Kasumi-1 (cell line): ENCODE measurements at places on chromosomes 11 and 22.

DNA sequence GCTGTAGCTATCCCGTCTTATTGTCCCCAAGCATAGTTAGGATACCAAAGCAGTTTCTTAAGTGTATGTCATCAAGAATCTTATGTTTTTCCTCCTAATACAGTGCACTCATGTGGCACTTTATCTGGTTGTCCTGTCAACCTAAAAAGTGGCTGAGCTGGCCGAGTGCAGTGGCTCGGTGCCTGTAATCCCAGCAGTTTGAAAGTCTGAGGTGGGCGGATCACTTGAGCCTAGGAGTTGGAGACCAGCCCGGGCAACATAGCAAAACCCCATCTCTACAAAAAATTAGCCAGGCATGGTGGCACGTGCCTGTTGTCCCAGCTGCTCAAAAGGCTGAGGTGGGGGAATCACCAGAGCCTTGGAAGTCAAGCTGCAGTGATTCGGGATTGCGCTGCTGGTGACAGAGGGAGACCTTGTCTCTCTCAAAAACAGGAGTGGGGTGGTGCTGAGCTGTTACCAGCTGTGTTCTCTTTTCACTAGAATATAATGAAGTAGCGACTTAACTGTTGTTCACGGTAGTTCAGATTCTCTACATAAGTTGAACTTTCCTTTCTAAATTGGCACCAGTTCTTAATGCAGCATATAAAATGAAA, 48.1 kb downstream of the EP300 start:
- DNase-seq, result no peak

- peak; percentile 14 for DNase-seq
Measured at GRCh38 chr11:1202154-1202775, 20.6 kb upstream of the MUC5B start.

DNA sequence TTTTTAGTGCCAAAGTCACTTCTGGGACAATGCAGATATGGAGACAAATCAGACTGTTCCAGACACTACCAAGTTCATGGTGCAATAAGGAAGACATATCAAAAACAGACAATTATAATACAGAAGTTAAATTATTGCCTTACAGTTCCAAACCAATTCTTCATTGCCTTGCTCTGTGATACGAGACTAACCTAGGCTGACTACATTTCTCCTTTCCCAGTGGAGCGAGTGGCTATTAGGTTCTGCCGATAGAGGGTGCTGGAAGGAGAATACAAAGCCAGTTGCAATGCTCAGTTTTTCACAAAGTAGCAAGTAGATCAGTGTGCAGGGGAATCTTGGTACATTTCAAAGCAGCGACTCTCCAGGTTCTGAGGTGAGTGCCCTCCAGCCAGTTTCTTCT, 67.8 kb downstream of the FAM168A start:
- no peak for DNase-seq

DNA sequence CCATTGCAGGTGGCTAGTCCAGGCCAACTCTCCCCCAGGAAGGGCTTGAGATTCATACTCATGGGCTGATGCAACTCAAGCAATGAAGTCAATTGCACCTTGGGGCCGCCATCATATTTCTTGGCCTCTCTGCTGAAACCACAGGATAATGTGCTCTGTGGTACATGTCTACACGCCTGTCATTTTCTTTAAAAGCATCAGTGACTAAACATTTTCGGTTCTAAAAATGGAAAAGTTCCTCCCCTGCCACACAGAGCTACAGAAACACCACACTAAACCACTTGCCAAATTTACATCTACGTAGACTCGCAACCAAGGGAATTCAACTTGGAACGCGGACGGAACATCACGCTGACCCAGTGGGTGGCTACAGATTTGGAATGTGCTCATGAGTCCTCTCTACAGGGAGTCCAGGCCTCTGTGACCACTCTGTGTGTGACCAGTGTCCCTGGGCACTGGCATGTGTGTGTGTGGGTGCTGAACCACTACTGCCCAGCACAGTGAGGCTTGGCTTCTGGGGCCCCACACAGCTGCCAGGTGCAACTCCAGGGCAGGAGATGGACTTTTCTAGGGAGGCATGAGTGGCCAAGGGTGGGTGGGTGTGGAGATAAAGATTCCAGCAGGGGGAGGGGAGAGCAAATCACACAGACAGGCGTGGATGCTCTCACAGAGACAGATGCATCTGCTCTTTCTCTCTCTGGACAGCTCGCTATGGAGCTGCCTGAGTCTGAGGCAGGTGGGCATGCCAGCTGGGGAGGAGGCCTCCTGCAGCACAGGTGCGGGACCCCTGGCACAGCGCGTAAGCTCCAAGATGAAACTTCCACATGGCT, 261.9 kb downstream of the CTTN start:
- DNase-seq, result no peak

GRCh38 chr22:48889209-48889830, 938.4 kb downstream of the BRD1 start:
- DNase-seq, result no peak

DNA sequence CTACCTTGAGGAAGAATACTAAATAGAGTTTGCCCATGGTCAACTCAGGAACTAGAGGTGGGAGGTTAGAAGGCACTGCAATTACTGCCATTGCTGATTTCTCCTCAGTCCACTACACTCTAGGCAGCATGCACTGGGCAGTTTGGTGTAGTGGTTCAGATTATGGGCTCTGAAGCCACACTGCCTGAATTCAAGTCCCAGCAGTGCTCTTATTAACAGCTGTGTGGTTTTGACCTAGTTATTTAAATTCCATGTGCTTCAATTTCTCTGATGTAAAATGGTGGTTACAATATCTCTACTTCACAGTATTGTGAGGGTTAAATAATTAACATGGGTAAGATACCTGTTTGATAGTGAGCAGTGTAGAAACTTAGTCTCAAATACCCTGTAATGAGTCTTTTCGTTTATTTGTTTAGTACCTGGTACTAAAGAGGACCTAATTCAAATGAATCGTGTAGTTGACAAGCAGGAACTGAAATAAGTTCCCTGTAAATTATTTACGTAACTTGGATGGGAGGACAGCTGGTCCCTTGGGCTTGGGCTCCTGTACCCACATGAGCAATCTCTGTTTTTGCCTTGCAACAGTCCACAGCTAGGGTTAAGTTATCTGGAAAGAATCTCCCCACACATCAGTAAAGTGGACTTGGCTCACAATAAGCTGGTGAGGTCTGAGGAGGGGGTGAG, 17.8 kb downstream of the PRR5L start:
- no peak for DNase-seq

DNA sequence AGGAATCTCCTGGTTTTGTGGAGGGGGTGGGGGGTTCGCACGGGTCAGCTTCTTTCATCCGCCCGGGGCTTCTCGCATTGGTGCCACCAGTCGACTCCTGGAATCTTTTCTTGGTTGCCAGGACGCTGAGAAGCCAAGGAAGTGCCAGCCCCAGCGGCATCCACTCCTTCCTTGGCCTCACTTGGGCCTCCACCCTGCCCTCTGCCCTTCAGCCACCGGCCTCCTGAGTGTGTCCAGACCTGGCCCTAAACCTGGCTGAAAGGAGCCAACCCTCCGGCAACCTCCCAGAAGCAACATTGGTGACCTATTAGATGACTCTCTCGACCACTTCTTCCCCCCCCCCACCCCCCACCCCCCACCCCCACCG, 518 bp upstream of the GALNT18 start:
- DNase-seq, result no peak

DNA sequence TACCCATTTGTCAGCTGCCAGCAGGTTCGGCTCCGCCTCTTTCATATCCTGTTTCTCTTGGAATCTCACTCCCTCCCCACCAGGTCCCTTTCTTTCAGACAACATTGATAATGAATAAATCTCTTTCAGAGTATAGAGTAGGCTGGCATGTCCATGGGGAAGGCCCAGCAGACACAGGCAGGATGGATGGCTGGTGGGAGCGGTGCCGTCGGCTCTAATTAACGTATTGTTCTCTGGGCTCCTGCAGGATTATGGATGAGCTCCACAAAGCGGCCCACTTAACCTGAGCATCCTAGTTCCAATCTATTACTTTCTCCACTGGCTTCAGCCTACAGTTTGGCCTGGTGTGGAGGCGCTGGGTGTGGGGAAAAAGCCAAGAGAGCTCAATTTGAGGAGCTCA, 588.0 kb downstream of the BUD13 start:
- DNase-seq, result no peak

GRCh38 chr22:37047006-37047405, 4.5 kb upstream of the KCTD17 start:
- no peak for DNase-seq

- no peak for DNase-seq
Measured at GRCh38 chr22:44926491-44927415, 83.1 kb downstream of the PHF21B start.

DNA sequence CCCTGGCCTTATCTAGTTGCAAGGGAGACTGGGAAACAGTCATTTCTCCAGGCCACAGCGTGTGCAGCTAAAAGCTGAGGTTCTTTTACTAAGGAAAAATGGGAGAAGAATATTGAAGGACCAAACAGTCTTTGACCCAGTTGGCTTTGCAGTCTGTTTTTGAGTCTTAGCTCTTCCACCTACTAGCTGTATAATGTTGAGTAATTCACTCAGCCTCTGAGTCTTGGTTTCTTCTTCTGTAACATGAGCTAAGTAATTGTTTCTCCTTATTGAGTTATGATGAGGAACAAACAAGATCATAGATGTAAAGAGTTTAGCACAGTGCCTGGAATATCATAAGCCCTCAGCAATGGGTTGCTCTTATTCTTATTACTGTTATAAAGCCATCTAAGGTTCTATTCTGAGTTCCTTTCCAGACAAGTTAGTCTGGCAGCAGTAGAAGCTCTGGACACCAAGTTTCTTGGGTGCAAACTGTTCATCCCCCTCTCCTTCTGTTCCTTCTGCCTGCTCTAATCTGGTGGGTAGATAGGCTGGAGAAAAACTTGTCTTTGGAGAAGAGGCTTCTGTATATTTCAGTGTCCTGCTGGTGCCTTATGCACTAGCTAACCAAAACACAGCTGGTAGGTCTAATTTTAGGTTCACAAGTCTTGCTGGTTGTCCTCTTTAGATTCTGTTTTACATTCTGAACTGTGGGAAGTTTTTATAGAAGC, 13.5 kb downstream of the TRIM44 start:
- no peak for DNase-seq

GRCh38 chr11:45347348-45348082, 61.4 kb upstream of the SYT13 start:
- DNase-seq, result no peak

GRCh38 chr11:61151545-61152252, 9.5 kb downstream of the VPS37C start:
- no peak for DNase-seq

DNA sequence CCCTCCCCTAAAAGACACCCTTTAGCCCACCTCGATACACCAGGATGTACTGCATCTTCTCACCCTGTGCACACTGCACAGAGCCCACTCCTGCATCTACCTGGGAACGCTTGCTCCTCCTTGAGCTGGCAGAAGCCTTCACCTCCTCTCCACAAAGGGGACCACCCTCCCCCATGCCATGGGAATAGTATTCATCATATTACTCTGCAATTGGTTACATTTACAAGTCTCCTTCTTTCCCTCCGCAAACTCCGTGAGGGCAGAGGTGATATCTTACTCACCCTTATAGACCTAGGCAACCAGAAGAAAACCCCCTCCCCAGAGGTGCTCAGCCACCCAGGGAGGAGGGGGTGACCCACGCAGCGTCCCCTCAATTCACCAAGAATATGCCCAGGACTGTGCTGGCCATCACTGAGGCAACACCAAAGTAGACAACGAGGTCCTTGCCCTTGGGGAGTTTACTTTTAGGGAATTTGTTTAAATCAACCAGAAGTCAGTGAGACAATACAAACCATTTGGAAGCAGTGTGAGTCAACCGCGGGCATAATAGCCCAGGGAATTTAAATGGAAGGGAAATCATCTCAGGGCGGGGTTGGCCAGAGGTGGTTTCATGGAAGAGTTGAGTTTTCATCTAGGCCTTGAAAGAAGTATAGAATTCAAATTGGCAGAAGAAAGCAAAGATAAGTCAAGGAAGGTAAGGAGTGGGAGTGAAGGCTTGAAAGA, 214.5 kb downstream of the BARX2 start:
- DNase-seq, result no peak

DNA sequence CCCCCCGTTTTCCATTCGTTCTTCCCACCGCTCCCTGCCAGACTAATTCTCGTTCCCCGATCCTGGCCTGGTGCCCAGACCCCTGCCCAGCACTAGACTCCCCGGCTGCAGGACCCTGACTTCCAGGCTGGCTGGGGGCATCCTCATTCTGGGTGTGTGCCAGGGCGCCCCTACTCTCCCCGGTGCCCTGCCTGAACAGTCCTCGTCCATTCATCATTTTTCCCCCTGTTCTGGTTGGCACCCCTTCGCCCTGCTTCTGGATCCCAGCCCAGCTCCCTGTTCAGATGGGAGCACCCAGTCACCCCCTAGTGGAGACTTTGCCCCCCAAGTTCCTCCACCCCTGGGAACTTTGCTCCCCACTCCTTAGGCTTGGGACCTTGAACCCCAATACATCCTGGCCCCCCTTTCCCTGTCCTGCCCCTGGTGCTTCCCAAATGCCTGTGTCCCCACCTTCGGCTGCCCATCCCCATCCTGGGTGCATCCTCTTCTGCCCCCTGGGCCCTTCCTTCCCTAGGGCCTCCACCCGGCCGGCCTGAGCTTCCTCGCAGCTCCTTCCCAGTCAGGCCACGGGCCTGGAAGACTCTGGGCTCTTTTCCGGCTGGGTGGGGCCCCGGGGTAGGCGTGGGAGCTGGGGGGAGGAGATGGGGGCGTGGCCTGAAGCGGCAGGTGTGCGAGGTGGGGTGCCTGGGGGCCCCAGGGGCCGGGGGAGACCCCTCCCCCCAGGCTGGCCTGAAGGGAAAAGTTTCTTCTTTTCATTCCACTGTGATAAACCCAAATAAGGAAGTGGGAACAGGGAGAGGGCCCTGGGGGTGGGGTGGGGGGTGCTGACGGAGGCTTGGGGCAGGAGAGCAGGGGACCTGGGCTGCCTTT, 908 bp downstream of the PLCB3 start:
- no peak for DNase-seq

GRCh38 chr11:81907996-81908395, 825.7 kb downstream of the FAM181B start:
- DNase-seq, result no peak

GRCh38 chr11:15942126-15942525, 414.2 kb downstream of the SOX6 start:
- DNase-seq, result no peak

DNA sequence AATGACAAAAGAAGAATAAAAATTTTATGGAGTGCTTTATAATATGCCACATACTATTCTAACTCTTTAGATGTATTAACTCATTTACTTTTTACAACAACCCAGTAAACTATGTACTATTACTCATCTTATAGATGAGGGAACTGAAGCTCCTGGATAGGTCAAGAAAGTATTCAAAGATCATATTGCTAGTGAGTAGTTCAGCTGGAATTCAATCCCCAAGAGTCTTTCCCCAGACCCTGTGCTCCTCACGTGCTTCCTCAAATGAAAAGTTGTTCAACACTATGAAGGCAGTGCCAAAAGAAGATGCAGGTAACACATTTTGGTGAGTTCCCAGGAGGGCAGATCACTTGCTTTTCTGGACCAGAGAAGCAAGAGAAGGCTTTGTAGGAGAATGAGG, 46.8 kb downstream of the BTG4 start:
- no peak for DNase-seq

DNA sequence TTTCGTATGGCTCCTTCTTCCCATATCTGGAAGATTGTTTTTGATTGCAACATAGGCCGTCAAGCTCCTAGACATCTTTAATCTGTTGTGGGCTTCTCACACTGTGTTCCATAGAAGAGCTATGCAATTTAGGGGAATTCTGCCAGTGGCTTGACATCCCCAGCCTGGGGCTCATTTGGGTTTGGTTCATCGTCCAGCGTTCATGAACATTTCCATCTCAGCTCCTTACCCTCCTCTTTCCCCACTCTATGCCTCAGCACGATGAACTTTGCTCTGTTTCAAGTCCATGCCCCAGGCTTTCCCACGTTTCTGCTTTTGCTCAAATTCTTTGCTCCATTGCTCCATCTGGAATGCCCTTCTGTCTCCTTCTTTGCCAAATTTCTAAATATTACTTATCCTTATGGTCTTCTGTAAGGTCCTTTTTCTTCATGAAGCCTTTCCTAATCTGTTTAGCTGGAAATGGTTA, 26.1 kb upstream of the CLMP start:
- no peak for DNase-seq
